ENCODE measurements at places on chromosomes 4 and X.

- DNase-seq, result no peak
These were observed 93.9 kb downstream of the PHKA2 start for GRCh38 chrX:18890049-18890381.

DNA sequence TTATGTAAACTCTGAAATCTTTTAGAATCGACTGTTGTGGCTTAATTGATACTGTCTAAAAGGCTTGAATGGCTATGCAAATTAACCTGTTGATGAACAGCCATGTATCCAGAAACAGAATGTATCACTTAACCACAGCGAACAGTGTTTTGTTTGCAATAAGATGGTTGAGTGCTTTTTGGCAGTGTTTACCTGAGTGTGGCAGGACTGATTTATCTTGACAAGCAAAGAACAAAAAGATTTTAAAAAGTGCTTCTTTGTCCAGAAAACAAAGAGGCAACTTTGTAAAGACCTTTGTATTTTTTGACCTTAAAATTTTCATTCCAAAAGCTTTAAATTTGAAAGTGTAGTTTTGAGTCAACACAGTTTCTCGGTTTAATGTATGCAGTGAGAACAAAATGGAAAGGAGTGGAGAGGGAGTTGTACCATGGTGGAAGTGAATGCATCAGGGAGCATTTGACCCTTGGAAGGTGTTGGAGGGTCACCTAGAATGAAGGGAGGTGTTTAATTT, 18.0 kb downstream of the ARHGAP10 start:
- no peak for DNase-seq

DNA sequence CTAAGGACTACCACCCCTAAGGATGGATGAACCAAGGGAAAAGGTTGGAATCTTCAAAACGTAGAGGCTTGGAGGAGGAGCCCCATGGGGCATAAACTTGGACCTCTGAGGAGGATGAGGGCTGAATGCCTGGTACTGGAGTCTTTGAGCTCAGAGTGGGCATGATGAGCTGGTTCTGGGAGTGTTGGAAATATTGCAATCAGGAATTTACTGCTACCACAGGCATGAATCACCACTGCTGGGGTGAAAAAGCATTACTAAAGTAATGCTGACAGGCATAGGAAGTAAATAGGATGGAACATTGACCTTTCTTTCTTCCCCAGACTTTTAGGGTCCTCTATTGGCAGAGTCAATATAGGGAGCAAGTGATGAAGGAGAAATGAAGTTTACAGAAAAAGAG, 105.8 kb upstream of the RPS6KA3 start:
- no peak for DNase-seq

- DNase-seq, result no peak
These were observed 12.5 kb downstream of the USO1 start for GRCh38 chr4:75736862-75737261.

GRCh38 chr4:184697956-184698355, 35.9 kb downstream of the CENPU start:
- no peak for DNase-seq

- DNase-seq, result no peak
These were observed 22.7 kb downstream of the POU4F2 start for GRCh38 chr4:146661367-146661766.

GRCh38 chrX:16892504-16893362, 22.6 kb upstream of the RBBP7 start:
- DNase-seq, result peak; percentile 35

- DNase-seq, result no peak
These were observed 11.2 kb upstream of the CCNG2 start for GRCh38 chr4:77145842-77146185.

- DNase-seq, result no peak
These were observed 35.4 kb upstream of the CDKL5 start for GRCh38 chrX:18389966-18390365.

- DNase-seq, result no peak
These were observed 12.8 kb downstream of the AIMP1 start for GRCh38 chr4:106329041-106329618.

DNA sequence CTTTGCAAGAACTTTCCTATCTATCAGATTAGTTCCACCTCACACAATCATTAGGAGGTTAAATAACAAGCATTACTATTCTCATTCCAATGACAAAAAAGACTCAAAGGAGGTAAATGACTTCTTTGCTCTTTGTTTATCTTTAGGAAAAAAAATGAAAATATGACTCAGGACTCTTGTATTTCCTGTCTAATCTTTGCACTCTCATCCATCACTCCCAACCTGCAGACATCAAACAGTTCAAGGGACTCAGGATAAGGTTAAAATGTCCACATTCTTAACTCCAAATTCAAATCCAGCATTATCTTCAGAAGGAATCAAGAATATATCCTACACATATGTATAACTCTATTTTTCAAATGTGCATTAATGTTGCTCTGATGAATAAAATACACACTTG, 139.6 kb downstream of the UNC5C start:
- no peak for DNase-seq

GRCh38 chr4:136784326-136784725, 748.0 kb downstream of the PCDH18 start:
- no peak for DNase-seq

DNA sequence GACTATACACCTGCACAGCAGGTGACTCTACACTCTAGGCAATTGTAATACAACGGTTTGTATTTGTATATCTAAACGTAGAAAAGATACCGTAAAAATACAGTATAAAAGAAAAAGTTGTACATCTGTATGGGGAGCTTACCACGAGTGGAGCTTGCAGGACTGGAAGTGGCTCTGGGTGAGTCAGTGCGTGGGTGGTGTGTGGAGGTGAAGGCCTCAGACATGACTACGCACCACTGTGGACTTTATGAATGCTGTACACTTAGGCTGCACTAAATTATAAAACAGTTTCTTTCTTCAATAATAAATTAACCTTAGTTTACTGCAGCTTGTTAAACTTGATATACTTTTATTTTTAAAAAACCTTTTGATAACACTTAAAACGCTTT, 85.0 kb upstream of the FAT1 start:
- DNase-seq, result no peak

DNA sequence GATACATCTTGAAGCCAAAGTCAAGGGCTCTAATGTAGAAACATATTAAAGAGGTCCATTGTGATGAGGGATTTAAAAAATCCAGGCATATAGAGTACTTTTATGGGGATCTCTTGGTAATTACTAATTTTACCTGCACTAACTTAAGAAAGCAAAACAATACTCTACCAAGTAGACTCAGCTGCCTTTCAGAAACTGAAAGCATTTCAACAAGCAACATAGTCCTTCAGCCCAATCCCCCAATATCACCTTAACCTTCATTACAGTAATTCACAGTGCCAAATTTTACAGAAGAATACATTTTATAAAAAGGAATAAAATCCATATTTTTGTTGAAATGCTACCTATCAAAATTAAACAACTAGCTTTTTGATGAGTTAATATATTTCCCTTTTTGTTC, 422.9 kb downstream of the DTHD1 start:
- DNase-seq, result no peak

DNA sequence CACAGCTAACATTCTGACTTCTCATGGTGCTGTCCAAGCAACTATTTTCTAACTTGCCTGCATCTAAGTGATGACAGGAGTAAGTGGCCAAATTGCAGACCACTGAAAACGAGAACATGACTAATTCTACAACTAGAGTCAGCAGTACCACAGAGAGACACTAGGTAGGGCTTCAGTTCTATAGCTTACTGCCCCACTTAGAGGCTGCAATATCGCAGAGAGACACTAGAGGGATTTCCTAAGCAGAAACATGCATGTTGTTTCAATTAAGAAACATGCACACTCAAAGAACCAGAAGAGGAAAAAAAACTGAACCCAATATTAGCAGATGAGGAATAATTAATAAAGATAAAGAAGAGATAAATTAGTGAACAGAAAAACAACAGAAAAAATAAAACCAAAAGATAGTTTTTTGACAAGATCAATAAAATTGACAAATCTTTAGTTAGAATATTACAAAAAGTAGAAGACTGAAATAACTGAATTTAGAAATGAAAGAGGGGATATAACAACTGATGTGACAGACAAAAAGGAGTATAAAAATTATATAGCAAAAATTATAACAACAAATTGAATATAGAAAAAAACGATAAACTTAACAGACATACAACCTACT, 100.8 kb downstream of the SPIN4 start:
- peak; percentile 5 for DNase-seq

- no peak for DNase-seq
These were observed 16.1 kb upstream of the SULT1E1 start for GRCh38 chr4:69876071-69876470.

DNA sequence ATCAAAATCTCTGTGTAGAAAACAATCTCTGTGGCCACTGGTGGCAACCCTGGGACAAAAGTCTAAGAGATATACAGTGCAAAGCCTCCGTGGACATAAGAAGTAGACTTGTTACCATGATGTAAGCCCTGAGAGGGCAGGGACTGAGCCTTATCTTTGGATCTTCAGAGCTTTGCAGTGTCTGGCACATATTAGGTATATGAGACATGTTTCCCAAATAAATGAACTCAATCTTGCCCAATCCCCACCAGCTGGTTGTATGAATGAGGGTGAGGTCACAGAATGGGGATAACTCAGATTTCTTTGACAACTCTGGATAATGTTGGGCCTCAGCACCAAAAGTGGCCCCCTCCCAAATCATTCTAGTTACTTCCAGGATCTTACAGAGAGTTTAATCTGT, 511.4 kb upstream of the DIPK2B start:
- DNase-seq, result no peak

DNA sequence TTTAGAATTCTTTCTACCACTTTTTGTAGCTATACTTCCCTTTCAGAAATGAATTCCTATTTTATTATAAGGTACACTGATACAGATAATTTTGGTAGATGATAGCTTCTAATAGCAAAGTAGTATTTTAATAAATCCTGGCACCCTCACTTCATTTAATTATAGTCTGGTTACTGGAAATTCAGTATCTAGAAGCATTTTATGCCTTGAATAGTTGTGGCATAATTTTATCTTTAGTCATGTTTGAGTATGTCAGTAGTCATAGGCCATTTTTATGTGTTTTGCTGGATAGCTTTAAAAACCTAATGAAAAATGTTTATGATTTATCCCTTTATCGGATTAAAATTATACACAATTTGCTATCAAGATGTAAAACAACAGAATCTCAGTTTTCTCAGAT, 92.3 kb downstream of the DIAPH2 start:
- no peak for DNase-seq

DNA sequence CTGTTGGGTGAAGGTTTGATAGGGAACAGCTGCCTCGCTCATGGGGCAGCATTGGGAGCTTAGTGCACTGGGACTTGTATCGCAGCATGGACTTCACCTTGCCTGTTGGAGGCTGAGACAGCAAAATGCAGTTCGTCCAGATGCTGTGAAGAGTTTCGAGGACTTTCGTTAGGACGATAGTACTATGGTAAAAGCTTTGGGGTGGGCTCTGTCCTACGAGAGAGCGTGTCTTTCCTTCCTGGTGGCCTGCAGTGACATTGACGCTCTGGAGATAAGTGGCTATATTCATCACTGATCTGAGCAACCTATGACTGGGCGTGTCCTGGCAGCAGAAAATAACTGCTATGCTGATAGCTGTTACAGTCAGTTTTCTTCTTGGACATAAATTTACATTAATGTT, 44.8 kb downstream of the ARHGAP10 start:
- no peak for DNase-seq

DNA sequence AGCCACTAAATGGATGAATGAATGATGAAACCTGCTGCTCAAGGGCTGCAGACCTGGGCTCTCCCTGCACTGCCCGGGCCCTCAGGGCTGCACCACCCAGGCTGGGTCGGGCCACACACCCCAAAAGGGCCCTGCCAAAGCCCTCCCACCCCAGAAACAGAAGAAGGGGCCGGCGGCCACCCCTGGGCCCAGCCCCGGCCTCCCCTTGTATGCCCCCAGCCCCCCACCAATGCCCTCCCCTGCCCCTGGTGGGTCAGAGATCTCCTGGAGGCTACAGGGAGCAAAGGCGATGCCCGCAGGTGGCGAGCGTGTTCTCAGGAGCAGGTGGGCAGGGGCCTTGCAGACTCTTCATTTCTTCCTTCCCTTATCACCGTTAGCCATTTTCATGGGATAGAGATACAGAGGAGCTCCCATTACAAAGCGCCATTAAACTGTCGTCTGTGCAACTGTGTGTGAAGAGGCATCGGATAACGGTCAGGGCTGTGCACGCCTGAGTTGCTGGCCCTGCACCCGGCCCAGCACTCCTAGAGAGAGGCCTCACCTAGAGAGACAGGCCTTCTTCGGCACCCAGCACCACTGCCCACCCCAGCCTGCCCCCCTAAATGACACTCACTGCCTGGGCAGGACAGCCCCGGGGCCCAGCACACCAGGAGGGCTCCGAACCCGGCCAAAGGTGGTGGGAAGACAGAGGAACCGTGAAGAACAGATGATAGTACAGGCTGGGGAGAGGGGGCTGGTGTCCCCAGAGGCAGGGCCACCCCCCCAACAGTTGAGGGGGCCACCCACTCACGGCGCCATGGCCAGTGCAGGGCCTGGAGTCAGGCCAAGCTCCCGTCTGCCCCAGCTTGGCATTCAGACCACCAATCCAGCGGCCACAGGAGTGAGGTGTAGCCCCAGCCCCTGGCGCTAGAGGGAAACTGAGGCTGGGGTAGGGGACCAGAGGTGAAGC, 133.7 kb downstream of the FAM53A start:
- no peak for DNase-seq

- no peak for DNase-seq
These were observed 314.6 kb downstream of the STPG2 start for GRCh38 chr4:97828646-97829045.

DNA sequence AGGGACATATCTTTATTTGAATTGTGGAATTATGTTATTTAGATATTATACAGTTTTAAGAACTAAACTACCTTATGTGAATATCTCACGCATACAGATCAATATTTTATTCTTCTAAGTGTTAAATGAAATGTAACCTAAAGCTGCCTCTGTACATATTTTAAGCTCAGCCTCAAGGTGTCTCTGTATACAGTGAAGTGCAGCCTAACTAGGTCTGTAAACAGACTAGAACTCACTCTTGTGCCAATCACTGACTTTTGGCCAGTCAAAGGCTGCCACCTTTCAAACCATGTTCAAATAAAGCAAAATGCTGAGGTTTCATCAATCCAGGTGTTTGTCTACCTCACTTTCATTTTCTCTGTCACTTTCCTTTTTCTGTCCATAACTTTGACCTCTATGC, 1074.5 kb upstream of the PRKX start:
- no peak for DNase-seq

DNA sequence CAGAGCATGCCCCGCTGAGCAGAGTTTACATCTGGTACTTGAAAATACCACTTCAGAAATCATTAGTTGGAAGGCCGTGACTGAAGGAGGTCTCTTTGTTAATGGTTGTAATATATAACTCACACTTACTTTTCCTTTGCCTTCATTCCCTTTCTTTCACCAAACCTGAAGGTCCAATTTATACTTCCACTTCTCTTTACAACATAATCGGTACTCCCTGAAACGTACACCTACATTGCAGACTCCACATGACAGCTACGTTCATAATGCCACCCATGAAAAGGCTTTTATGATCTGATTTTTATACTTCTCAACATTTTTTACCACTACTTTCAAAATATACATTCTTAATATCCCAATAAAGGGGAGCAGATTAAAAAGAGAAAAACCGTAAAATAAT, 298.7 kb downstream of the C4orf33 start:
- DNase-seq, result no peak
